Forelimb muscle (tissue), 1 donor: ENCODE measurements at places on chromosomes 16 and 17.
A peak's percentile ranks its signal among the peaks of the same experiment; 100 is the strongest.

DNA sequence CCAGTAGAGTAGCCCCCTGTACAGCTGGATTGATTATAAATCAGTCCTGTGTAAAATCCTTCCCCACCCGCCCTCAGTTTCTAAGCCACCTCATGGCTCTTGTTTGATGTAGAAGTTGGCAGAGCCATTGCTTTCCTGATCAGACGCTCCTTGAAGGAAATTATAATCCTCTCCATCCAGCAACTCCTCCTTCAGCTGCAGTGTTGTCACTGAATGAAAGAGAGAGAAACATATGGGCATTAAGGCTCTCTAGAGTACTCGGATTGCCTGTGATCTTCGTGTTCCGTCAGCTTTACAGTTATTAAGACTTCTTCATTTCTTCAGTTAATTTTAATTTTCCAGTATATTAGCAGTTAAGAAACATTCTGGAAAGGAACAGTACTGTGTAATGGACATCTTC, 14.3 kb downstream of the NME2 start:
- no peak for DNase-seq

- DNase-seq: no peak
Observed at GRCh38 chr17:41710472-41711090, 1.6 kb upstream of the GAST start.

GRCh38 chr16:13638218-13638617, 281.7 kb upstream of the ERCC4 start:
- no peak for DNase-seq

GRCh38 chr17:39704821-39705551, 5.1 kb downstream of the ERBB2 start:
- DNase-seq: no peak

DNA sequence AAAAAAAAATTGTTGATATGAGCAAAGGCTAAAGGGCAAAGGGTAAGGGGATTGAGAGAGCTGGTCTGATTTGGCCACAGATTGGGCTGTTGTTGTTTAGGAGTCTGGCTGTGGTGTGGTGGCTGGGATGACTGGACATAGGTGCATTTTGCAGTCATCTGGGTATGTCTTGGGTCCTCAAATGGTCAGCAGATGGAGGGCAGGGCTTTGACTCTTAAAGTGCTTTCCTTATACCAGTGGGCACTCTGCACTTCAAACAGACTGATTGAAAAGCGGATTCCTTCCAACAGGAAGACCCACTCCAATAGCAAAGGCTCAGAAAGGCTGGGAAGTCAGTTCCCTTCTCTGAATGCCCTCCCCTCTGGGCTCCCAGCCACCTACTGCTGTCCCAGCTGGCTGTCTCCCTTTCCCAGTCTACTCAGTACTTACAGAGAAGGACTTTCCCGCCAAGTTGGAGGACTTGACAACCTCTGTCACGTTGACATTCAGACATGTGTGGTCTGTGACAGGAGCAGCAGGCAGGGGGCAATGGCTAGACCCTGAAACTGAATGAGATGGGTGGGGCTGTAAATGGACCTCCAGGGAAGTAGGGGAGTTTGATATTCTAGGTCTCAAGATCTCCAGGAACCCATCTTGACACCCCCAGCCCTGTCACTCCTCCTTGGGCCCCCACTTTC, 19.6 kb upstream of the MFSD6L start:
- DNase-seq: no peak

- DNase-seq: no peak
Observed at GRCh38 chr17:1551741-1552140, 10.9 kb downstream of the PITPNA start.

- no peak for DNase-seq
Observed at GRCh38 chr17:78795861-78796516, 13.9 kb upstream of the CYTH1 start.

DNA sequence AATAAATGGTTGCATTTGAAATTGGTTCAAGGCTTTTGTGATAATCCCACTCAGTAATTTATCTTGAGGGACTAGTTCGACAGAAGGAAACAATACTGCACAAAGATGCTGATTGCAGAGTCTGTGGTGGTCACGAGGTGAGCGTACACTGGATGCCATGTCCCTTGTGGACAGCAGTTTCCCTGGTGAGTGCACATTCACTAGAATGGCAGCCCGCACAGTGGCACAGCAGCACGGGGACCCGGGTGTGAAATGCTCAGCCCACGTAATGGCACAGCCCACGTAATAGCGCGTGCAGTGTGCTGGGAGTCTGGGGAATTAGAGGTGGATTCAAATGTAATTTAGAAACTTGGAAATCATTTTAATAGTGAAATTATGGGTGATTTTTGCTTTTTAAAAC, 154.0 kb downstream of the LGALS9B start:
- DNase-seq: no peak

DNA sequence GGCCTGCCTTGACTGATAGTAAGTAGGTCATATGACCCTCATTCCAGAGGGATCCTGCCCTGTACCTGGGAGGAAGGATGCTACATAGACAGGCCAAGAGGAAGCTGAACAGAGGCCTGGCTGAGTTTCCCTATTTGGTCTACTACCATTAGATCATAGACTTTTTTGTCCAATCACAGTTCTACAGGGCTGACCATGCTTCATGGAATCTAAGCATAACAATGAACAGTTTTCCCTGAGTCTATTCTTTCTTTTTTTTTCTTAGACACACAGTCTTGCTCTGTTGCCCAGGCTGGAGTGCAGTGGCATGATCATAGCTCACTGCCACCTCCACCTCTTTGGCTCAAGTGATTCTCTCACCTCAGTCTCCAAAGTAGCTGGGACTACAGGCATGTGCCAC, 3.9 kb downstream of the GPR179 start:
- DNase-seq: no peak

DNA sequence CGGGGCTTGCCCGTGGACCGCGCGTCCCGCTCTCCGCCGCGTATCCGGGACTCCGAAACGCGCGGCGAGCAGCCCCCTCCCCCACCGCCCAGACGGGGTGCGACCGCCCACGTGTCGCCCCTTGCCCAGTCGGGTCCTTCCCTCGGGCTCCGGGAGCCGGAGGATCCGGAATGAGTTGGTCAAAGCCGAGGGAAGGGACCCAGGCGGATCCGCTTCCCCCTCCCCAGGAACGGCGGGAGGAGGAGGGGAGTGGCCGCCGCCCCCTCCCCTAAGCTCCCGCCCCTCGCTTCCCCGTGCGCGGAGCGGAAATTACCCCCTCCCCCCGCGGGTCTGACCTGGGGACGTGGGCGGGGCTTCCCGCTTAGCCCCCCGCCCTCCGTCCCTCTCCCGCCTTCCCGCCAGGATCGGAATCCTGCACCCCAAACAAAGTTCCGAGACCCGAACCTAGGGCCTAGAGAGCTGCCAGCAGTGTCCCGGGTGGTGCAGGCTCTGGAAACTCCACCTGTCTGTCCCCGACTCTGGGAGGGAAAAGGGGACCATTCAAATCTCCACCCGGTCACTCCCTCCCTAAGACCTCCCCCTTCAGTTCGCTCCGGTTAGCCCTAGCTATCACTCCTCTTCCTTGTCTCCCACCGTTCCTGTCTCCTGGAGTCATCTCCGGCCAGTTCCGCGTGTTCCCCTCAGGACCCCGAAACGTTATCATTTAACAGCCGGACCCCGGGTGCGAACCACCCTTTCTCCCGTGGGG, 1.0 kb upstream of the IGF2BP1 start:
- no peak for DNase-seq

DNA sequence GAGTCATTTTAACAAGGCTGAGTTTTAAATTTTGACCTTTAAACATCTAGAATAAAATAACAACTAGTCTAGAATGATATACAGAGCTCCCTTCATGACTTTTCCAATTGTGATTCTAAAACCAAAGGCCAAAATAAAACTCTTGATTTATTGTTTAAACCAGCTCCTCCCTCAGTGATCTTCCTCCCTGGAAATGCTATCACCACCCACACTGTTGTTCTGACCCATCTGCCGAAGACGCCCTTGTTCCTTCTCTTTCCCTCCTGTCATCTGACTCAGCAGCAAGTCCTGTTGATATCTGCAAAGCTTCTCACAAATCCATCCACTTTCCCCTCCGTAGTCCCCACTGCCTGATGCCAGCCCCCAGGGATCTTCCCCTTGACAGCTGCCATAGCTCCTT, 231.6 kb upstream of the DYNLRB2 start:
- DNase-seq: no peak

DNA sequence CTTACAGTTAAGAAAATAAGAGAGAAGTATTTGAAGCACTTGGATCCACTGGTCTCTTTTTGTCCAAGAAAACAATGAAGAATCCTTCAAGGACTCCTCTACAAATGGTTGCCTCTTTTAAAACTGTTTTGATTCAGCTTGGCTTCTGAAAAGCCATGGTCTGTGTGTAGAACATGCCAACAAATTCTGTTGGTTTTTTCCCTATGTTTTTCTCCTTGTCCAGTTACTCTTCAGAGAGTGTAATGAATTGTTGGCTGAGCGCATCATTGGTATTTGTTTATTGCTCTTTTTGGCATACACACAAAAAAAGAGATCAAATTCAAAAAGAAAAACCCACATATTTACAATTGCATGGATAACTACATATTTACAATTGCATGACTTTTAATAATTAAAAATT, at the start of gene ABCA10:
TSS of gene ABCA10 (minus strand) at position 249 of the 400 bp plus-strand sequence. CDS start 3,466 bp downstream, outside the sequence.
- no peak for DNase-seq

DNA sequence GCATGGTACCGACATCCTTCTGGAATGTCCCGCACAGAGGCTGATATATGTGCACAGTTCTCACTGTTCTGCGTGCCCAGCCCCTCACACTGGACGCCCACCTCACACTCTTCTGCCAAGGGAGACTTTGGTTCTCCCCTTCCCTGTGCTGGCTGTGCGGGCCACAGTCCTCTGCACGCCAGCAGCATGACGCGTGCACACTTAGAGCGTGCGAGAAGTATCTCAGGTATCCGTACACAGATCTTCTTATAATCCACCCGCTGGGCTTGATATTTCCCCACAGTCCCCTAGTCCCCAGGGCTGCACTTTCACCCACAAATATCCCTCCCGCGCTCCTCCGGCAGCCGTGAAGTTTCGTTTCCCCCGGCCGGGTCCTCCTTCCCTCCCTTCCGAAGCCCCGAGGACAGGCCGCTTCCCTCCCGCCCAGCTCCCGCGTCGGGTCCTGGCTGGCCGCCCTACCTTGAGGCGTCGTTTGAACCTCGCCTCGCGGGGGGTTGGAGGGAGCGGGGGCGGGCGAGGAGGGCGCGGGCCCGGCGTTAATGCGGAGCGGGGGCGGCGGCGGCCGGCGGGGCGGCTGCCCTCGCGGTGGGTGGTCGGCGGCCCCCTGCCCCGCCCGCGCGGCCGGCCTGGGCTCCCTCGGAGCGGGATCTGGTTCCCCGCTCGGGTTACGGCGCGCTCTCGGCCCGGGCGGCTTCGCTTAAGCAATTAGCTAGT, 5.0 kb upstream of the FOXF1 start:
- no peak for DNase-seq

DNA sequence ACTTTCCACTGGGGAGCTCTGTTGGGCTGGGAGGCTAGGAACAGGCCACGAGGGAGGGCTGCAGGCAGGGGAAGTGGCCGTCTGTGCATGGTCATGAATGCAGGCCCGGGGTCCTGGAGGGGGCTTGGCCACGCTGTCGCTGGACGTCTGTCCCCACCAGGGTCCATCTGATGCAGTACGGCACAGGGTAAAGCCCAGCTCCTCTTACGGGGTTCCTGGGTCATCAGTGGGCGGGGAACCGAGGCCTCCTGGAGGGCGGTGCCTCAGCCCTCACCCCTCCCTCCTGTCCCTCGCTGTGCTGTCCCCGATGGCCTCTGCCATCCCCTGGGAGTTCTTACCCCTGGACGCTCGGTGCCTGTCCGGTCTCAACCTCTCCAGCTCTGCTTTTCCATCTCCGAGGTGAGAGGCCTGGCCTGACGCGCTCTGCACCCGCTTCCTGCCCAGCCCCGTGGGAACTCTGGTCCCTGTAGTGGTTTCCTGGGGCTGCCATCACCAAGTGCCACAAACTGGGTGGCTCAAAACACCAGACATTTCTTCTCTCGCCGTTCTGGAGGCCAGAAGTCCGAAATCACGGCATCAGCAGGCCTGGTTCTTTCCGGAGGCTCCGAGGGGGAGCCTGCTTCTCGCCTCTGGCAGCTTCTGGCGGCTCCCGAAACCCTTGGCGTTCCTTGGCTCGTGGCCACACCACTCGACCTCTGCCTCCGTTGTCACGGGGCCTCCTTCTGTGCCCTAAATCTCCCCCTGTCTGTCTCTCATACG, 182.8 kb downstream of the SEC14L1 start:
- DNase-seq: no peak

- no peak for DNase-seq
Observed at GRCh38 chr16:3865241-3865640, 15.3 kb downstream of the CREBBP start.

- no peak for DNase-seq
Observed at GRCh38 chr17:27651411-27652345, 20.7 kb downstream of the LGALS9 start.

- DNase-seq: no peak
Observed at GRCh38 chr16:85359147-85359822, 247.0 kb upstream of the CIBAR2 start.

DNA sequence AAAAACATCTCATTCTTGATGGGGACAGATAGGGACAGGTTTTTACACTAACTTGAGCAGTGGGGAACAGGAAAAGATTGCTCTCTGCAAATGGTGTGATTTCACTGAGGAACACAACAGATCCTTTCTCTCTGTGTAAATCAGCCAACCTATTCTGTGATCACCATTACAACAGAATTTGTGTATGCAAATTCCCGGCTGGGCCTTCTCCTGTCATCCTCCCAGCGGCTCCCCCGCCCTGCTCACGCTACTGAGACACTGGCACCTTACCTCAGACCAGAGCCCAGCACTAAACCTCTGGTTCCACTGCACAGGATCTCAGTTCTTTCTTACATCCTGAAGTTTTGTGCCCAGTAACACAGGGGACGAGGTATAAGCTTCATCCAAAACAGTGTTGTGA, 97.0 kb upstream of the FA2H start:
- no peak for DNase-seq

DNA sequence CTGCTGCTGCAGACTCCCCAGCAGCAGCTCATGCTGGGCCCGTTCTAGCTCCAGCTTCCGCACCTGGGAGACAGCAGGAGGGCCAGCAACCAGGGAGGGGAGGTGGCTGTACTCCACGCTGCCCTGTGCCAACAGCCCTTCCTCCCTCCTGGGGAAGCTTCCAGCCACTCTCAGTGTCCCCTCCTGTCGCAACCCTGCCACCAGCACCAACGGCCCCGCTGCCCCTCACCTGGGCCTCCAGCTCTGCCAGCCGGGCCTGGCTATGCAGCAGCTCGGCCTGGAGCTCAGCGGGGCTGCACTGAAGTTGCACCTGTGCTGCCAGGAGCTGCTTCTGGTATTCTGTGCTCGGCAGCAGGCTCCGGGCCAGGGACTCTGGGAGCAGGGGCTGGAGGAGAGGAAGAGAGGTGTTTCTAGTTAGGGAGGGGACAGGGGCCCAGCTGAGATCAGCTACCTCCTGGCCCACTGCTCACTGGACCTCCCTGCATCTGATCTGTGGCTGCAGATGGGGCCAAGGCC, 15.4 kb upstream of the MRPL38 start:
- DNase-seq: no peak

- no peak for DNase-seq
Observed at GRCh38 chr16:67241008-67241900, 6.0 kb downstream of the FHOD1 start.

GRCh38 chr17:17075125-17075781, 33.0 kb downstream of the MPRIP start:
- peak; percentile 63 for DNase-seq

GRCh38 chr16:46757339-46758050, 9.4 kb upstream of the MYLK3 start:
- no peak for DNase-seq

- DNase-seq: peak; percentile 54
Observed at GRCh38 chr17:28571361-28572122, at the start of gene PIGS. TSS of gene PIGS (minus strand) at chr17:28571524. CDS start at chr17:28571496, 28 bp downstream.
